ENCODE measurements at places on chromosomes 5 and 9.

- no peak for DNase-seq
Measured at GRCh38 chr9:129666575-129666974, 1.1 kb downstream of the PRRX2 start.

- no peak for DNase-seq
Measured at GRCh38 chr5:159917994-159918393, 1.7 kb downstream of the ADRA1B start.

DNA sequence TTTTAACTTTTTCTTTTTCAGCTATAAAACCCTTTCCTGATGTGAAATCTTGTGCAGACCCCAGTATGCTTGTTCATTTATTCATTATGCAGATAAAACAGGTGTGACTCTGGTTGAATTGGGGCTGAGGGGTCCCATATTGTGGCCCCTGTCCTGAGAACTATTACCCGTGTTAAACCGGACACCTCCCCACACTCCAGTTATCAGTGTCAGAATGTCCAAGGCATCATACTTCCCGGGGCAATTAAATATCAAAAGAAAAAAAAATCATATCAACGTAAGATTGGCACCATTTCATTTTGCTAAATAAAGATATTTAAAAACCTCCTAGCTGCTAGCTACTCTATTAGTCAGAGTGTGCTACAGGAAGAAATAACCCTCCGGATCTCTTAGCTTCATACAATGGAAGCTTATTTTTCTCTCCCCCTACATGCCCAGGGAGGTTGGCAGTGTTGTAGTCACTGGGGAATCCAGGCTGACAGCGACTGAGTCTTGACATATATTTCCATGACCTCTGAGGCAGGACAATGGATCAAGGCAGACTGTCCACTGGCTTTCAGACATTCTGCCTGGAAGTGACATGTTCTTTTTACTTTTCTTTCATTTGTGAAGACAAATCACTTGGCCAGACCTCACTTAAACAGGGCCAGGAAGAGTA is 170.0 kb downstream of the SEC61B start:
- no peak for DNase-seq

- no peak for DNase-seq
Measured at GRCh38 chr9:121026768-121027167, 23.3 kb downstream of the C5 start.

GRCh38 chr9:8734760-8735159 is 935.2 kb upstream of the DMAC1 start:
- DNase-seq: no peak
